ENCODE measurements at places on chromosomes 7 and 10.

DNA sequence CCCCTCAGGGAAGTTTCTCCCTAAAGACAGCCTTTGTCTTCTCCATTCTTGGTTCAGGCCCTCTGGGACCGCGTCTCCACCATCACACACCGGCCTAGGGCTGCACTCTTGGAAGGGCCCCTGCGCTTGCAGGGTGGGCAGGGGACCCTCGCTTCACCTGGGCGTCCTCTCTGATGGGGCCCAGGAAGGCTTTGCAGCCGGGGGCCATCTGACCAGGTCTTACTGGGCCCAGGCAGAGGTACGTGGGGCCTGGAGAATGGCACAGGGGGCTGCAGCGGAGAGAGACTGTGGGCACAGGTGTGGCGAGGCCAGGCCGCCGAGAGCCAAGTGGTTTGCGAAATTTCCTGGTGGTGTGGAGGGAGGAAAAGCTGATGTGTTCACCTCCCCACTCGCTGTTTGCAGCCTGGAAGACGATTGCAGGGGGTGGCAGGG, 44.4 kb downstream of the ALOX5 start:
- DNase-seq: no peak

GRCh38 chr10:112723876-112724275, 226.2 kb upstream of the TCF7L2 start:
- no peak for DNase-seq

GRCh38 chr7:46975493-46975892, 606.4 kb downstream of the TNS3 start:
- no peak for DNase-seq

DNA sequence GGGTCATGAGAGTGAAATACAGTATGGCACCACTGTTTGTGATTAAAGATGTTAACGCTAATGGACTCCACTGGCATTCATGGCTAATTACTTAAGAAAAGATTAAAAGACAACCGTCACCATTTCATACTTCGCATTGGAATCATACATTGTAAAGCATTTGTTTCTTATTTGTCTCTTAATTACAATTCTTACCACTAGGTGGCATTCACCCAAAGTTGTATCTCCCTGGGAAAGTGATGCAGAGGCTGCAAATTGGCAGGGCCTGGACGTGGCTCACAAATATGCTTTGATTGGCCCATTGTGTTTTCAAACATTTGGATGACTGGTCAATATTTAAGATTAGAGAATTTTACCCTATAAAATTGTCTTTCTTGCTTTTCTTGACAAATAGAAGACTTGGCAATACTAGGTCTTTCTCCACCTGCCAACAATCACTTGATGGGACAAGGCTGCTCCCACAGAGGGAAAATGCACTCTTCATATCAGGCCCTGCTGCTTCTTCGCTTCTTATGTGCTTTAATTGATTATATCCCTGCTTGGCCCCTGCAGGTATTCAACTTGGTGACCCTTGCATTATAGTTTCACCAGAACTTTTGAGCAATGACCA, 72.1 kb upstream of the STARD3NL start:
- peak; percentile 6 for DNase-seq

DNA sequence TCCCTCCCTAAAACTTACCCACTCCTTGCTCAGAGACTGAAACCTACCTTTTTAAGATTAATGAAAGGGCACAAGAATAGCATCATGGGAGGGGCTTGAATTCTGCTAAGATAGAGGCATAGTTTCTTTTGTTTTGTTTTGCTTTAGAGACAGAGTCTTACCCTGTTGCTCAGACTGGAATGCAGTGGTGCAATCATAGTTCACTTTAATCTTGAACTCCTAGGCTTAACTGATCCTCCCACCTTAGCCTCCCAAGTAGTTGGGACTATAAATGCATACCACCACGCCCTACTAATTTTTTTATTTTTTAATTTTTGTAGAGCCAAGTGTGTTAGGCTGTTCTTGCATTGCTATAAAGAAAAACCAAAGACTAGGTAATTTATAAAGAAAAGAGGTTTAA, 17.7 kb upstream of the DNMBP start:
- DNase-seq: no peak

GRCh38 chr7:6705959-6706665, 635 bp downstream of the ZNF12 start:
- peak; percentile 33 for DNase-seq

- no peak for DNase-seq
Observed at GRCh38 chr7:55177589-55178261, 158.9 kb downstream of the EGFR start.

DNA sequence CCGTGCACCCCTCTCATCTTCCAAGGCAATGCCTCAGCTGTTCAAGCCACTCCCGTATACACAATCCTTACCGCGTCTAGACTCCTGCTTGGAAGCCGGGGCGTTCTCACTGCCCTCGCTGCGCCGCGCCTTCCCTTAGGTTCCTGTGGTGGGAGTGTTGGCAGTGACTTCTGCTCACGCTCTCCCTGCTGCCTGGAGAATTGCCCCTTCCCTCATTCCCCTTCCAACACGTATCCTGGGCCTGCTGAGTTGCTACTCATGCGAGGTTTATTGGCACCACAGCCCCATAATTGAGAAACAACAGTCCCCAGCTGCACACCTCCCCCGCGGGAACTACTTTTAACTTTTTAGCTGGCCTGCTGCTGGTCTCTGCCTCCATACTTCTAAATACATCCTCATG, 31.9 kb downstream of the RBM17 start:
- no peak for DNase-seq

DNA sequence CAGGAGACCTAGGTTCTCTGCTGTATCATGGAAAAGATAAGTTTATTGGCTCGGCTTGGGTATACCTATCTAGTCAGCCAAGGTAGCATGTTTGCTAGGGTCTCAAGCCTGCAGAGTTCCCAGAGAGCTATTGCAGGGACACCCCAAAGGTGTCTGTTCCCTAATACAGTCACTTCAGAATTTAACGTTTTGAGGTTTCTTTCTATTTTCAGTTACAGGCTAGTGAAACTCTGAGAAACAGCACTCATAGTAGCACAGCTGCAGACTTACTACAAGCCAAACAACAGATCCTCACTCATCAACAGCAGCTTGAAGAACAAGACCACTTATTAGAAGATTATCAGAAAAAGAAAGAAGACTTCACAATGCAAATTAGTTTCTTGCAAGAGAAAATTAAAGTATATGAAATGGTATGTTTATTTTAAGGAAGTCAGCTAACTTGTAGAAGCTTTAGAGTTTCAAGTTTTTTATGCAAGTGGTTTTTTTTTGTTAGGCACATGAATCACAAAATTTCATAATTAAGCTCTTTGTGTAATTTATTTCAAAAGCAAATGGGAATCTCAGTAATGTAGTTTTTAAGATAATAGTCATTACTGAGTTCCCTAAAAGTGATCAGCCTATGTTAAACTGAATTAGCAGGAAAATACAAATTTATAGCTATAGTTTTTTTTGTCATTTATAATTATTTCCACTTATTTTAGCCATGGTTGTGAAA, 54.9 kb downstream of the AKAP9 start:
- no peak for DNase-seq

GRCh38 chr10:24800861-24801260, 77.2 kb upstream of the ARHGAP21 start:
- DNase-seq: no peak

DNA sequence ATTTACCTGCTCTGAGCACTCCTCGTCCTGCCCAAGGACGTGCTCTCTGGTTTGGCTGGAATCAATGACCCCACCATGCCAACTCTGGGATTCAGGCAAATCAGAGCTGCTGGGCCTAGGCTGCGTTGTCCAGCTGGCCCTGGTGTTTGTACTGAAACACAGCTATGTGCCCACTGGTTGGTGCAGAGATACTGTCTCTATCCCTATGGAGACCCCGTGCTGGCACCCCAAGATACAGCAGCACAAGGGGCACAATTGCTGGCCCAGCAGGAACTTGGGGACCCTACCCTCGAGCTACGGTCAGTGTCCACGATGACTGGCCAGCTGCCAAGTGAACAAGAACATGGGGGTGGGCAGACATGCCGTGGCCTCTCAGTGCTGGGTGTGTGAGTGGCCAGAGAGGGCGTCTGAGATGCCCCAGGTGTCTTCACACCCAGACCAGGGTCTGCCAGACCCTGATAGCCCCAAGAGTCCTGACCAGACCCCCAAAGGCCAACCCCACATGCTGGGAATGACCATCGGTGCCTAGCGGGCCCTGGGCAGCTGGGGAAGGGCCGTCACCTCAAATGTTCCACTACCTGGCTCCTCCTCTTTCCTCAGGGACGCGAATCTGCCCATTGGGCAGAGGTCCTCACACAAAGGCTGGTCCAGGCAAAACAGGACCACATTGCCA, 79.3 kb upstream of the ZNF479 start:
- DNase-seq: no peak

DNA sequence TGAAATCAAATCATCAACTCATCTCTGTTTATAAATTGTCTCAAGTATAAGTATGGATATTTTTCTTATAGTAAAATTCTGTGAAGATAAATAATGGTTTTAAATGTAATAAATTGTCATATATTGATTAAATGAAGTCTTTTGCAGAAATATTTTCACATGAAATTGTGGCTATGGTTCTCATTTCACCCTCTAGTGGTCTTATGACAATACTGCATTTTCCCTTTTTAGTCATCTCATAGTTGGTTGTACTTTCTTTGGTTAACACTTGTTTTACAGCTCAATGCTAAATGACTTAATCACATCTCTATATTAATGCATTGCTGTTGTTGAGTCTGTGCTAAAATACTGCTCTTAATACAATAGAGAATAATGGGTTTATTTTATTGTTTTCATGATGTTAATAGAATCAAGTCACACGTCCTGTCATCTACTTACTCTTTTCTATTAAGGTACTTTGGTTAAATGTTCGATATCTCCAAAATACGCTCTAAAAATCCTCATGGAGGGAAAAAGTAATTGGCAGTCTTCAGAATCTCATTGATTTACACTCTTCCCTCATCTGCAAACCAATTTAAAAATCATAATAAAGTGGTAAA, 38.0 kb upstream of the CACNA2D1 start:
- DNase-seq: no peak

Measured in activated naive CD4-positive, alpha-beta T cell treated with Interleukin-2 at 50 U/mL for 16 hours (primary cell).